ENCODE measurements at places on chromosomes 11 and 22. TPM values are rescaled to one million over a fixed set of nuclear protein-coding genes. Genes with fewer than 3 reads are reported as not detected.

POU2AF2 gene
- total RNA-seq, result 1.5 TPM

ASPHD2 gene
- total RNA-seq, result 7.0 TPM

FUT4 gene
- total RNA-seq, result 29.9 TPM

YPEL1 gene
- total RNA-seq, result 1.6 TPM

OR52E5 gene
- not detected for total RNA-seq

FGF4 gene
- not detected for total RNA-seq

CCDC87 gene
- total RNA-seq, result 0.46 TPM

- no peak for DNase-seq
Observed at GRCh38 chr11:12211331-12212065, 101.1 kb downstream of the MICAL2 start.

DNA sequence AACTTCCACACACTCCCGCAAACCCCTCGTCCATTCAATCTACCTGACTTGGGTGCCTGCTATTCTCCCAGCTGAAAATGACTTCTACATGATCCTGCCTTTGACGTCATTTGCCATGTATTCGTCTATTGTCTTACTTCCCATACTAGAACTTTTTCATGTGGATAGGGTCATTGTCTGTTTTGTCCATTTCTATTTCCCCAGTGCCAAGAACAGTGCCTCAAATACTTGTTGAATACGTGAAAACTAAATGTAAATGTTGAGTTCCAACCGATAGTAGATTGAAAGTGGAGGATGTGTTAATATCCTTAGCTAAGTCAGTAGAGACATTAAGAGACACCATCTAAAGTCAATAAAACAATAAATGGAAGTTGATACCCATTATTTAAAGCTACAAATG lies 935 bp downstream of the TRIM68 start:
- no peak for DNase-seq

GRCh38 chr11:15341587-15341986 lies 226.9 kb downstream of the INSC start:
- no peak for DNase-seq

DNA sequence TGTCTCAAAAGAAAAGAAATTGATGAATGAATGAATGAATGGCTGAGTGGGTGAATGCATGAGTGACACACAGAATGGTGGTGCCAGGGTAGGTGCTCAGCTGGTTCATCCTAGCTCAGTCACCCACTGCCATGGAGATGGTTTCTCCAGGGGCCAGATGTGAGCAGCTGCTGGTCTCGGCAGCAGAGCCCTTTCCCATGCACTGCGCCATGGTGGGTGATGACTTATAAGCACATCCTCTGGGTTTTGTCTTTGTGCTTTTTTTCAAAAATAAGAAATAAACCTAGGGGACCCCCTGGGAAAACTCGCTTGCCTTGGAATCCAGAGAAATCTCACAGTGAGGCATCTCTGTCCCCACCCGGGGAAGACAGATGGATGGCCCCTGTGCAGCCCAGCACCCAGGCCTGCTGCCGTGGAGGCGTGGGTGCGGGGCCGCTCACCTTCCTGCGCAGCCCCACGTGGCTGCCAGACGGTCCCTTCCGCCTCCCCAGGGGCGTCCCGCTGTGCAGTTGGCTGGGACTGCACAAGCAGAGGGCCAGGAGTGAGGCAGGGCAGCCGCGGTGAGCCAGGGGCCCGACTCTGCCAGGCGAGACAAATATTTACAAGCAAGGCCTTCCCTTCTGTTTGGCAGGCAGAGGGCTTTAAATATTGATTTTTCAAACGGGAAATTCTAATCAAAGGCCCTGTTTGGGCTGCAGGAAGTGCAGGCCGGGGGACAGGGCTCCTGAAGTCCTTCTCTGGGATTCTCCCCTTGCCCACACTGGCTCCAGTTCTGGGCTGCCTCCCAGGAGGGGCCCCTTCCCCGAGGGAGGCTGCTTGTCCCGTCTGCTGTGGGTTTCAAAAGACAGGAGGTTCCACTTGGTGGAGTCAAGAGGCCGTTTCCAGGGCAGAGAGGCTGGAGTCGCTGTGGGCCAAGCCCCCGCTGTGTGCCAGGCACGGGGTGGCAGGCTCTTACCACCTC lies 24.3 kb downstream of the MPPED1 start:
- DNase-seq, result no peak

DNA sequence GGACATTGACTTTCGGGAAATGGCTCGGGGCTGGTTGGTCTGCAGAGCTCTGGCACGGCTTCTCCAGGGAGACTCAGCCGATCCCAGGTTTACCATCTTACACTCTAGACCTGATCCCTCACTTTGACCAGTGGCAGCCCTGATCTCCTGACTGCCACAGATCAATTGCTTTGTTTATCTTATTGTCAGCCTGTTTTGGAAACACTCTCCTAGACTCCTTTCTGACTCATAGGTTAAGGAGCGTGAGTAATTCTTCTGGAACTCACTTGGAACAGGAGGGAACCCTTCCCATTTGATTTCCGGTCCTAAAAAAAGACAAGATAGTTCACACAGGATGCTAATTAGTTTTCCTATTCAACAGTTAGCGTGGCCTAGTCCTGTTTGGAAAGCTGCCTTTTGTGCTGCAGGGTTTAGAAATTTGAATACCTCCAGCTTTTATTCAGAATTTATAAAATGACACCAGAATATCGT lies 16.0 kb upstream of the BMAL1 start:
- no peak for DNase-seq

- DNase-seq, result no peak
Observed at GRCh38 chr22:30582788-30583545, 8.5 kb upstream of the GAL3ST1 start.
